ENCODE measurements at places on chromosomes 4 and X.

DNA sequence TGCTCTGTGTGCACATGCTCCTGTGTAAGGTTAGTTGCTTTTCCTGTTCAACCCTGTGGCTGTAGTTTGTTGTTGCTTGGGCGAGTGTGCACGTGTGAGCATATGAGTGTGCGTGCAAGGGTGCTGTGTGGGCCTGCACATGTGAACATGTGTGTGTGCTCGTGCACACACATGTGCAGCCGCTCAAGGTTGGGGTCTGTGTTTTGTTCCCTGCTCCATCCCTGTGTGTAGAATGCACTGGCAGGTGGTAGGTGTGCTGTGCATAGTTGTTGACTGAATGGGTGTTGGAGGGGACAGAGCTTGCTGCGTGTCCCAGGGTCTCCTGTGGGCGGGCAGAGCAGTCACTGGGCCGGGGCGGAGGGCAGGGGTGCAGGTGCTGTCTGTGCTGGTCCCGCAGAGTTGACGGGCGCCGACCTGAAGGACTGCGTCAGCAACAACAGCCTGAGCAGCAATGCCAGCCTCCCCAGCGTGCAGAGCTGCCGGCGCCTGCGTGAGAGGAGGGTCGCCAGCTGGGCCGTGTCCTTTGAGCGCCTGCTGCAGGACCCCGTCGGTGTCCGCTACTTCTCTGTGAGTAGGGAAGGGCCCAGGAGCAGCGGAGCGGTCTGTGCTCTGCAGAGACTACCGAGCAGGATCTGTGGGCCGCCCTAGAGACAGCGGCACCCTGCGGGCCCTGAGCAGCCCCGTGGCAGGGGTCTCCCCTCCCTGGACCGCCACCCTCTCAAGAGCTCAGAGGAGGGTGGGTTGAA is 27.9 kb upstream of the HGFAC start:
- DNase-seq = peak; percentile 60

DNA sequence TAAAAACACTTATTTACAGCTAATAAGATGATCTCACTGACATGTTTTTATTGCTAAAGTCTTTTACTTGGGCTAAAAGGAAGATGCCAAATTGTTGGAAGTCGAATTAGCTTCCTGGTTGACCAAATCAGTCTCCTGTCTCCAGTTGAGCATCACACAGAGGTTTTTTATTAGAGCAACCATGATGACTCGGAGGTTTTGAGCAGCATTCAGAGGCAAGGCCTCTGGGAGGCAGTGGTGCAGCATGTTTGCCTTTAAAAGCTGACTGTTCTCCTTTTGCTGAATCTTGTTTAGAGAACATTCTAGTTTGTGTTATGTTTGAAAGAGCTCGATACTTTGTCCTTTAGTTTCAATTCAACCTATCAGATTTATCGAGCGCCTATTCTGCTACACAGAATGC is 2.1 kb downstream of the UCHL1 start:
- no peak for DNase-seq

DNA sequence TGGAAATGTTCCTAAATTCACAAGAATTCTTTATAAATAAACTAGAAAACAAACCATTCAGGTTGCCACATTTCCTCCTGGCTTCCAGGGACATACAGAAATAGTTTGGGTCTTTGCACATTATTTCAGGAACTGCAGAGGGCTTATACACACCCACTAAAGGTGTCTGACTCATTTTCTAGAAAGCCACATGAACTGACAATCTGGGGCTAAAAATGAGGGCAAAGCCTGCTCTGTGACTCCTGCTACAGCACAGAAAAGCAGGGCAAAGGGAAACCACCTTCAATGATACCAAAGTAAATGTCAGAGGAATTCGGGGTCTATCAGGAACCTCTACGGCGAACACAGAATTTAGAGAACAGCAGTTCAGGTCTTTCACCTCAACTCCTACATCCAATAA is 112.2 kb upstream of the MAP3K15 start:
- no peak for DNase-seq

DNA sequence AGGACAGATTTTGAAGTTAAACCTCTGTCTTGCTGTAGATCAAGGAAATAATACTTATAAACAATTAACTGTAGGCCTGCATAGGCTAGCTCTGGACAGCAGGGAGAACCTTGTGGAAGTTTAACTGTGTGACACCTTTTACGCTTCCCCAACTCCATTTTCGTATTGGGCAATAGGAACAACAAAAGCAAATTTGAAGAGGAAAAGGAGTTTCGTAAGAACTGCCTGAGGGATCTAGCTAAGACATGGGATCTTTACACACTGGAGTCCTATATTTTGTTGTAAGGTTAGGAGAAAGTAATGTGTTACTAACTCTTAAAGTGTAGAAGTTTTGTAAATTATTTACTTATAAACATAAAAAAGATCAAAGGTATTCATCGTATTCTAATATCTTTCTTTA is 324.9 kb upstream of the CASK start:
- DNase-seq = no peak

DNA sequence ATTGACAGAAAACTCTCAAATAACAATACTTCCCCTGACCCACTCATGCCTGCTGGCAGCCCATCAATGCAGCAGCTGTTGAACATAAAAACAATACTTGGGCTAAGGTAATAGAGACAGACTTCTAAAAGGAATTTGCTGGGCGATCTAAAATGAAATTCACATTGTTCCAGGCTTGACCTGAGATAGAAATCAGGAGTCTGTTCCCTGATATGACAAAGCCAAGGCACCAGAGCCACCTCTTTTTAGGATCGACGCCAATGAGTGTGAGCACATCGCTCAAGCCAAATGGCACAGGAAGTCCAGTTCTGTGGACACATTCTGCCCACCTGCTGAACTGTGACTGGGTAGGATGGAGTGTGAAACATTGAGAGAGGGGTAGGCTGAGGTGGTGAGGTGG is 4.9 kb downstream of the SEPTIN11 start:
- no peak for DNase-seq

DNA sequence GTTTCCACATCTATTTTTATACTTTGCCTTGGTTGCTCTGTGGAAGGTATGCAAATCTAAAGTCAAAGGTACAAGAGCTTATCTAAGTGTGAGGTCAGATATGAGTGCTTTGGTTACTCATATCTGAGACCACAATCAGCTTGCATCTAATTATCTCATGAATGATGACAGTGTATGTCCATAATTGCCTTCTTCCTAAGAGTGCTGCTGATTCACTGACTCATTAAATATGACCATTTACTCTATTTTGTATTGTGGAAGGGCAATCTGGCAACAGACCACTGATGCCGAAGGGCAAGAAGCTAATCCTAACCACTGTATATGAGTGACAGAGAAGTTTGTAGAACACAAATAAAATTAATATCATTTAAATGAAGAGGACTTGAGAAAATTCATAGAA is 1190.2 kb upstream of the AGA start:
- no peak for DNase-seq

GRCh38 chrX:1300449-1300848 is 31.8 kb downstream of the CSF2RA start:
- DNase-seq = no peak

GRCh38 chrX:49960061-49960460 is 37.7 kb downstream of the CLCN5 start:
- DNase-seq = no peak

GRCh38 chr4:42371305-42372252 is 25.7 kb upstream of the SHISA3 start:
- DNase-seq = no peak

GRCh38 chr4:111018216-111018615 is 395.3 kb upstream of the PITX2 start:
- no peak for DNase-seq

DNA sequence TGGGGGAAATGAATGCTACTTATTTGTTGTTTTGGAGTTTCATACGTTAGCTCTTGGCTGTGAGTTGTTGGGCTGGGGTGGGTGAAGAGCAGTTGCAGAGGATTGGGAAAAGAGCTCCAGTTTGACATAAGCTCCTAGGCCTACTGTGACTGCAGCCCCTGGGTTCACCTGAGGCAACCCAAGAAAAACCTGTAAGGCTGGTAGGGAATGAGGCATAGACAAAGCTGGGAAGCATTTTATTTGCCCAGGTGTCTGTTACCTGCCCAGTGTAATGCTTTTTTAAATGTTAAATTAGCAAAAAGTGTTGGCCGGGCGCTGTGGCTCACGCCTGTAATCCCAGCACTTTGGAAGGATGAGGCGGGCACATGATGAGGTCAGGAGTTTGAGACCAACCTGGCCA is 160.0 kb downstream of the FHIP1A start:
- DNase-seq = no peak

- DNase-seq = no peak
These were observed 483.6 kb downstream of the BCOR start for GRCh38 chrX:39613997-39614679.

- no peak for DNase-seq
These were observed 8.1 kb upstream of the RPGR start for GRCh38 chrX:38335382-38335781.

GRCh38 chrX:56281789-56282188 is 49.6 kb downstream of the KLF8 start:
- no peak for DNase-seq

DNA sequence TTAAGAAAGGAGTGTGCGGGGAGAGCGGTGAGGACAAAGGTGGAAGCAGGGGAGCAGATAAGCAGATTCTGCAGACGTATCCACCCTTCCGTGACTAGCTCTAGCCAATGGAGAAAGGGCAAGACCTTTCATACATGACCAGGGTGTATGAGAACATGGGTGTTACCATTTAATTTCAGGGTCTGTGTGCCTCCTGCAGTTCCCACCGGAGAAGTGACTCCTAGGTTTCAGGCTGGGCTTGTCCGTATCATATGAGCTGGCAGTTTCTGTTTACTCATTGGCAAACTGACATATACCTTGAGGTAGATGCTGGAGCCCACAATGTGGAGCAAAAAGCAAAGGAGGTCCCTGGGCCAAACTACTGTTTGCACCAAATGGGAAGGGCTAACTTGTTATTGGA is 6.8 kb downstream of the RBM47 start:
- DNase-seq = no peak

GRCh38 chrX:12425496-12425895 is 287.2 kb downstream of the FRMPD4 start:
- no peak for DNase-seq

- no peak for DNase-seq
These were observed 79.7 kb upstream of the USP9X start for GRCh38 chrX:41005445-41005992.

DNA sequence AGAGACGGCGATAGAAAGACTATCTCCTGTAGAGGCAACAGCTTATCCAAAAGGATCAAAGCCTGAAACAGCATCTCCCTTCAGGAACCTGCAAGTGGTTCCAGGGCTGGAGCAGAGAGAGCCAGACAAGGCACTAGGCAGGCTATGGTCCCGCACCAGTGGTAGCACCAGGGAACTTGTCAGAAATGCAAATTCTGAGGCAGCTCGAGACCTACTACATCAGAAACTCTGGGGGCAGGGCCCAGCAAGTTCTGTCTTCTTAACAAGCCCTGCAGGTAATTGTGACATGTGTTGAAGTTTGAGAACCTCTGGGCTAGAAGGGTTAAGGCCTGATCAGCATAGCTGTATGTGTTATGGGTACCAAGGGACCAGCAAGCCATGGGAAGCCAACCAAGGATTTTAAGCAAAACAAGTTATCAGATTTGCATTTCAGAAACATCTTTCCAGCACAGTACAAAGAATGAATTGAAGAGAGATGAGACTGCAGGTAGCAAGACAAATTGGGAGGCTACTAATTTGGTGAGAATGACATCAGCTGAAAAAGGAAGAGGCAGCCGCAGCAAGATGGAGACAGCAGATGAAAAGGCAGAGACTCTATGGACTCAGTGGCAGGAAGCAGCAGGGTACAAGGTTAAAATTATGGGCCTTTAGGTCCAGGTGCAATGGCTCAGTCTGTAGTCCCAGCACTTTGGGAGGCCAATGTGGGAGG is 139.7 kb downstream of the TSPAN5 start:
- DNase-seq = no peak

- no peak for DNase-seq
These were observed 73.3 kb downstream of the FRYL start for GRCh38 chr4:48706736-48707135.

DNA sequence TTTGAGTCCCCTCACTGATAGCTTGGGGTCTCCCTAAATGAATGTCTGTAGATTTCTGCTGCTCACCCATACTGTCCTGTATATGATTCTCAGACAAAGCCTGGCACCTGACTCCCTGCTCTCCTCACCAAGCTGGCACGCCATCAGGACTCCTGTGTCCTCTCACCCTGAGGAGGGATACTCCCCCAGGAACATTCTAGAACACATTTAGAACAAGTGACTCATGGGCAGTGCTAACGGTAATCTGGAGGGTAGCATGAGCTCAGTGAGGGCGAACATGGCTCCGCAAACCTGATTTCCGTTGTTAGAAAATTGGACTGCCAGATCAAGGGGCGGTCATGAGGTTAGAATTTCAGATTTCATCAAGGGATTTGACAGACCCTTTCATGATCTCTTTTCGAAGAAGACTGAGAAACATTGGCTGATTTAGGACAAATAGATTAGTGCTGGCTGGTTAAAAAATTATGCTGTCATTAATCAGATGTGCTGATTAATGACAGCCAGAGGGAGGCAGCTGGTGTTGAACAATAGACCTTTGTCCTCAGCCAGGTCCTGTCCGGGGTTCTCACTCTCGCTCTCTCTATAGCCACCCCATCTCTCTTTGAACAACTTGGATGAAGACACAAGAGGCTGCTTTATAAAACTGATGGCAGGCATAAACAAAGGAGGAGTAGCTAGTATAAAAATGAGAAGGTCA is 244.3 kb downstream of the PTTG2 start:
- DNase-seq = no peak

GRCh38 chrX:13219991-13220764 is 99.7 kb downstream of the ATXN3L start:
- DNase-seq = no peak

DNA sequence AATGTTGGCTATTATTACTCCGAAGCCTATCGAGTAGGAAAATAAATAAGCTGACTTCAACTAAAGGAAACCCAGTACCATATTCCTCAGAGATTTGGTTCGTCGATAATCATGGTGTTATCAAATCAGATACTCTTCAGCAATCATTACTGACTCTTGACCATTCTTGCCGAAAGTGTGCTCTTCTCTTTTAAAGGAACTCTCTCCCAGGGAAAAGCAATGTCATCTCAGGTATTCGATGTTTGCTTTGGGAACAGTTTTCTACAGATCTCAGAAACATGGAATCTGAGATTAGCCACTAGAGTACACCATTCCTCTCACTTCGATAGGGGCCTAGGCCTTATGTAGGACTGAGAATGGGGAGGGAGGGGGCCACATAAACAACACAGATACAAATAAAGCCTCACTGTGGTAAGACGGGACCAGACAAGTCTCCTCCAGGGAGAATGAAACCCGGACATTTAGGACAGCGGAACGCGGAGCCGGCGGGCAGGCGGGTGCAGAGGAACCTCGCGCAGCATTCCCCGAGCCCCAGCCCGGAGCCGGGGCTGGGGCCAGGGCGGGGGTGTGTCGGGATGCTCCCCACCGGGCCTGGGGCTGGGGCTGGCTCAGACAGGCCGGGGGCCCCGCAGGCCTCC is 581 bp downstream of the DNAJB14 start:
- DNase-seq = no peak

DNA sequence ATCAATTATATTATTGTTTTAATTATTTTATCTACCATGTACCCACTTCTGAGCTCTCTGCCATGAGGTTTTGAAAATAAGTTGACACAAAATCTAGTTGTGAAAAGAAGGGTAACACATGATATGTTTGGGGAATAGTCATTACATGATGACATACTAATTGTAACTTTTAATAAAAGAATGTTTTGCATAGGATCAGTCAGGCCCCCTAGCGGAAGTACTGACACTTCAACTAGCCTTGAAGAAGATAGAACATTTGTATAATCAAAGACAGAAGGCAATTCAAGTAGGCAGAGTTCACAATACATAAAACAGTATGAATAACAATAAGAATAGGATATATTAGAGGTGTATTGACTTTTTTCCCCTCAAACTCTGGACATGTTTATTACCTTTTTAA is 1191.0 kb upstream of the AGA start:
- no peak for DNase-seq

Measured in RWPE2 (cell line).